Nephron progenitor cell (in vitro differentiated cells): ENCODE measurements at places on chromosomes 12 and 14.

DNA sequence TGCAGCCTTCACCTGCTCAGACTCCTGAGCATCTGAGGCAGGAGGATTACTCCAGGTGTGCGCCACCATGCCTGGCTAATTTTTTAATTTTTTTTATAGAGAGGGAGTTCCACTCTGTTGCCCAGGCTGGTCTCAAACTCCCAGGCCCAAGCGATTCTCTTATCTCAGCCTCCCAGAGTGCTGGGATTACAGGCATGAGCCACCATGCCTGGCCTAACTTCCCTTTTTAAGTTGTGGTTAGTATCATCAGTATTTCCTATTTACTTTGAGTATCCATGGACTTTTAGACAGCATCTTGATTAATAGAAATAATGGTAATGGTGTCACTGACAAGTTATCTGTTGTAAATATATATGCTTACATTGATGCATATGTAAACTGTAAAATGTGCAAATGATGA is 116.9 kb downstream of the FGD4 start:
- peaks cover 7% of the 10 kb centered on the region for H3K4me1 ChIP-seq
- no peaks in the 10 kb centered on the region for H3K27me3 ChIP-seq
- no peak for DNase-seq
- H3K36me3 ChIP-seq: peaks cover 4% of the 10 kb centered on the region

- no peaks in the 10 kb centered on the region for H3K4me1 ChIP-seq
- H3K27ac ChIP-seq: no peak overlapping the region
- DNase-seq: no peak
- H3K27me3 ChIP-seq: no peaks in the 10 kb centered on the region
- H3K4me3 ChIP-seq: no peak overlapping the region
- H3K36me3 ChIP-seq: no peaks in the 10 kb centered on the region
These were observed 166.7 kb downstream of the ALG10 start for GRCh38 chr12:34188974-34189373.

GRCh38 chr14:70114621-70115156 is 74.1 kb downstream of the SLC8A3 start:
- no peaks in the 10 kb centered on the region for H3K4me1 ChIP-seq
- DNase-seq: no peak
- H3K4me3 ChIP-seq: no peak overlapping the region
- H3K27ac ChIP-seq: no peak overlapping the region

DNA sequence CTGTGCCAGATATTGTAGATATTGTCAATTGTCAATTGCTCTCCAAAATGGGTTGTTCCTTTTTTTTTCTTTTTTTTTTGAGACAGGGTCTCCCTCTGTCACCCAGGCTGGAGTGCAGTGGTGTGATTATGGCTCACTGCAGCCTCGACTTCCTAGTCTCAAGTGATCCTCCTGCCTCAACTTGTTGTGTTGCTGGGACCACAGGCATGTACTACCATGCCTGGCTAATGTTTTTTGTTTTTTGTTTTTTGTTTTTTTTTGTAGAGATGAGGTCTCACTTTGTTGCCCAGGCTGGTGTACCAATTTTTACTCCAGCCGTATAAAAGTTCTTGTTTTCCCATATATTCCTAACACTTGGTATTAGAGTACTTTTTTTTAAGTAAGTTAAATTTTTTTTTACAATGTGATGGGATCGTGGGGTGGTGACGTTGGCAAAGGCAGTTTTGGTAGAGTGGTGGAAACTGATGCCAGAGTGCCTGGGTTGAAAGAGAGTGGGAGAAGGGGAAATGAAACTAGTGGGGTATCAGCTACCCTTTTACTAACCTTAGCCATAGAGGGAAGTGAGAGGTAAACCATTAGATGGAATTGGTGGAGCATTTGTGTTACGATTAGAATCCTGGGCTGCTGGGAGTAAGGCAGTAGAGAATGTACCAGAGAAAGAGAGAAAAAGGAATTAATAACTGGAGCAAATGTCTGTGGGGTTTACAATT is 33.0 kb upstream of the CFAP54 start:
- H3K36me3 ChIP-seq: no peaks in the 10 kb centered on the region
- no peak for DNase-seq
- no peak overlapping the region for H3K4me3 ChIP-seq
- peaks cover 3% of the 10 kb centered on the region for H3K27me3 ChIP-seq
- no peaks in the 10 kb centered on the region for H3K4me1 ChIP-seq
- no peak overlapping the region for H3K27ac ChIP-seq

DNA sequence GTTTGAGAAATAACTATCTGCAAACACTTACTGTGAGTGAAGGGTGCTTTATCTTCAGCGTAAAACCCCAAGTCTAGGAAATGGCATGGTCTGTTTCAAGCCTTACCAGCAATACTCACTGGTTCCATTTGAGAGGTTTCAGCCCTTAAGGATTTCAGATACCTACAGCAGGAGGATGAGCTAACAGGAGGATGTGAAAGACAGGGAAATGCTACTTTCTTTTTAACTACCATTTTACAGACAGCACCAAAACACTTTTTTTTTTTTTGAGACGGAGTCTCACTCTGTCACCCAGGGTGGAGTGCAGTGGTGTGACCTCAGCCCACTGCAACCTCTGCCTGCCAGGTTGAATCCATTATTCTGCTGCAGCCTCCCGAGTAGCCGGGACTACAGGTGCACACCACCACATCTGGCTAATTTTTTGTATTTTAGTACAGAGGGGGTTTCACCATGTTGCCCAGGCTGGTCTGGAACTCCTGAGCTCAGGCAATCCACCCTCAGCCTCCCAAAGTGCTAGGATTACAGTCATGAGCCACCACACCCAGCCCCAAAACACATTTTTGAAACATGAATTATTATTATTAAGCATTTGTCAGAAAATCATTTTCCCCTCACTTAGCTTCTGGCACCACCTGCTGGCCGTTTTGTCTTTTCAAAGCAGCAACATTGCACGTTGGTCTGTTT is 4.6 kb downstream of the MTRFR start:
- H3K4me3 ChIP-seq: no peak overlapping the region
- DNase-seq: peak; percentile 48
- no peak overlapping the region for H3K27ac ChIP-seq
- H3K4me1 ChIP-seq: peaks cover 36% of the 10 kb centered on the region
- H3K27me3 ChIP-seq: peaks cover 3% of the 10 kb centered on the region
